ENCODE measurements at places on chromosomes 3 and 15. TPM values are rescaled to one million over a fixed set of nuclear protein-coding genes. Genes with fewer than 3 reads are reported as not detected.

DNA sequence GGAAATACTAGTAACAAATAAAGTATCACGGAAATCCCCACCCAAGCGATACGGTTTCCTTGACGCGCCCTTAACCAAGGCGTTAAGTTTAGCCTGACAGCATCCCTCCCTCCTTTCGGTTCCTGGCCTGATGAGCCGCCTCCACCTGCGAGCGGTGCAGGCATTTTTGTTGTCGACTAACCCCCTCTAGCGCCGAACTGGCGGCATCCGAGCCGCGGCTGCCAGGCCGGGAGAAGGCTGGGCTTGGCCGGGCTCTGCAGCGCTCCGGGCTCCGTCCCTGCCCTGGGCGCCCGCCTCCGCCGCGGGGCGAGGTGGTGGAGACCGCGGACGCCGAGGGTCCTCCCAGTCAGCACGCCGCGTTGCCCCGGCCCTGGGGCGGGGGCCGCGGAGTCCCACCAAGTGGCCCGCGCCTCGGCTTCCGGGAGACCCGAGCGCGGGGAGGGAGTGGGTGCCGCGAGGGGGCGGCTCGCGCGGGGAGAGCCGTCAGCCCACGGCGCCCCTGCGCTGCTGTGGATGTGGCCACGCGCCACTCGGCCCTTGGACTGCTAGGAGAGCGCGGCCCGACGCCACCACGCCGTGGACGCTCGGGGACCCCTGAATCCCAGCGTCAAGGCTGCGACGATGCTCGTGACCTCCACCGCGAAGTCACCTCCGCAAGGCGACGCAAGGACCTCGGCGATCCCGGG is 1.1 kb upstream of the EPHA6 start:
- peak; percentile 72 for DNase-seq

DNA sequence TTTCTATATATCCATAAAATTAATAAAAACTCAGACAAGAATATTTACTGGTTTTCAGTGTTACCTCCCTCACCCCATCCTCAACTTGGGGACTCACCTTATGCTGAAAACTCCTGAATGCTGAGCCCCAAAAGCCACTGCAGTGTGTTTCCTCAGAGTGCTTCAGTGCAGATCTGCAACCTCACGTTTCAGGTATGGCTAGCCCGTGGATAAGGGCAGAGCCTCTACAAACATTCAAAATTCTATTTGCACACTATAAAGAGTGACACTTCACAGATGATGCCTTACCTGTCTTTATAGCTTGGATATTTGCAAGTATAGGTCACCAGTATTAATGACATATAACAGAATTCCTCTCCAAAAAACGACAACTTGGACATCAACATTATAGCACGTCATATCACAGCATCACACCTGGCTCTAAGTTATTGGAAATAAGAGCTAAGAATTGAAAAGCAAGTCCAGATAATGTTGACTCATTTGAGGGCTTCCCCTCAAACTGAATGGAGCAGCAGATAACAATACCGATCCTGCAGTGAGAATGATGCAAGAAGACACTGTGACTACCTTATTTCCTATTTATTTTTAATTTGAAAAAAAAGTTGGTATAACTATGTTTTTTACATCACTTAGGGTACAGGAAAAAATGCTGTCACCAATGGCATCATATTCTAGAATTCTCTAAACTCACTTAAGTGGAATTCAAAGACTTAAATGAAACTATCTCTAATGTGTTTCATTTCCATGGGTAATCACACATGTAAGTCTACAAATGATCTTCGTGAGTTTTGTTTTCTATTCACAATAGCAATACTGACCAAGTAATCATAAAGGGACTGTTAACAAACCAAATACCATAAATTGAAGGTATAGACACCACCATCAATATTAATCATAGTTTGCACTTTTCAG is 40.7 kb upstream of the RSL24D1 start:
- no peak for DNase-seq

DNA sequence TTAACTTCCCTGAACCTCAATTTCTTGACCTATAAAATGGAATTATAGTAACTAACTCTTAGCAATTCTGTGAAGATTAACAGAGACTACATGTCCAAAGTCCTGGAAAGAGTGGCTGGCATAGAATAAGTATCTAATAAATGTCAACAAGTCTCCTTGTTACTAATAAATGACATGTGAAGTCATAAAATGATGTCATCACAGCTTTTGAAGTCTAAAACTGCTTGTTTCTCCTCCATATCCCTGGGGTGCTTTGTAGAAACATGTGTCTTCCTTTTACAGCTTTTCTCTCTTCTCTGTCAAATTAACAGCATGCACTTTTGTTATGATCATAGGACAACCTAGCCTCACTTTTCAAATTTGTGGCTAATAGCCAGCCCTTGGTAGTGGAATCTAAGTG is 510.2 kb downstream of the NTRK3 start:
- no peak for DNase-seq

DNA sequence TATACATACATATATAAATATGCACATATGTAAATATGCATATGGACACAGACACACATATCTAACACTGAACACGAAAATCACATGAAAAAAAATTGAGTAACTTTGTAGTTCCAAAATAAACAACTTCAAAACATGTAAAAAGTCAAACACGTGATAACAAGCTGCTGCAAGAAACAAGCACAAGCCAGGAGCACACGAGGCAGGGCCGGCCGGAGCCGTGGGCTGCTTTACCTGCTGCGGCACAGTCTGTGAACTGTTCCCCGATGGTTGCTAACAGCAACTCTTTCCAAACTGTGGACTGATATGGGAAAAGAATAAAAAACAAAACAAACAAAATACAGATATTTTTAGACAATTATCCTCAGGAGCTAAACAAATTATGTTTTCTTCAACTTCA is 31.6 kb downstream of the EIF4E3 start:
- DNase-seq, result no peak

DNA sequence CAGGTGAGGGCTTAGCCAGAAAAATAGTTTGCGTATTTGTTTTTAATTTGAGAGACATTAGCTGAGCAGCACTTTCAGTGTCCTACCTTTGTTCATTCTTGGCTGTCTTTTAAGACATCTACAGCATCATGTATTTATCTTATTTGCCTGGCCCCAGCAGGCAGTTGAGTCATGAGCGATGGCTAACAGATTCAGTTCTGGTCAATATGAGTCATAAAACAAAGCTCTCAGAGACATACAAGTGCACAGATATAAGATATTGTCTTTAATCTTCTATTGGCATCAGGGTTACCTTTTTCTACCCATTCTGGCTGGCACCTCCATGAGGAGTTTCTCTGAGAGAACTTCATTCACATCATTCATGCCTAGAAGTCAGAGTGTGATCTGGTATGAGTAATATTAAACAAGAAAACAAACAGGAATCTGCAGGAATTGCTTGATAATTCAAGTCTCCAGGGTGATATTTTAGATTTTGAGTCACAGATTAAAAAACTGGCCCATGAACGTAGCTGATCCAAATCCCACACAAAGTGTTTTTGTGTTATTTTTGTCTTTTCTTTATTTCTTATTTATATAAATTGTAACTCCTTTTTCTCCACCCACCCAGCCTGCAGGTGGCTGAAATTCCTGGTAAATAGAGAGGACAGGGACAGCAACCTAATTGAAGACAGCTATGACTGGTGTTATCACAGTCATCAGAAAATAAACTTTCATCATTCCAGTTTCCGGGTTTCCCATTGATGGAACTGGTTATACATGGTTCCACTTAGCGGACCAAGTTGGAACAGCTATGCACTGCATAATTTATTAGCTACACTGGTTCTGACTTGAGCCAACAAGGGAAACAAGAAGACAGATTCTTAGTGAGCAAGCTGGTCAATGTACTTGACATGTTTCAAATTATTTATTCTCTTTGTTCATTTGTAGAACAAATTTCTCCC is 47.3 kb downstream of the PLSCR2 start:
- DNase-seq, result no peak

GRCh38 chr3:112302881-112303763 is 9.1 kb upstream of the SLC9C1 start:
- DNase-seq, result no peak

DNA sequence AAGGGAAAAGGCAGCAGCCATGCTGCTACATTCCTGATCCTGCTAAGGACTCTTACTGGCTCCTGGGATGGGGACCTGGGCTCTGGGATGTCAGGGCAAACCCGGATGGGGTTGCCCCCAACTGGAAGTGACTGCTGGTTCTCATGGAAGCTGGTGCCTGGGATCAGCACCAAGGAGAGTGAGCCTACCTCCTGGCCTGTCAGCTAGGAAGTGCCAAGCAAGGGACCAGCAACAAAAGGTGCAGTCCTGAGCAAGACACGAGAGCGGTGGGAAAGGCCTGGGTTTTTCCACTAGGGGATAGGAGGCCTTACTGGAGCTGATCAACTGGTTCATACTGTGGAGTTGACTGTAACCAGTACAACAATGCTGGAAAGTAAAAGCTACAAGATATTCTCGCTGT is 47.9 kb upstream of the SYNM start:
- DNase-seq, result no peak

GRCh38 chr15:31104003-31104402 is 2.5 kb upstream of the TRPM1 start:
- DNase-seq, result no peak

GRCh38 chr3:112786002-112786590 is 60.6 kb downstream of the CD200R1L start:
- DNase-seq, result no peak

The ZNF717 gene
- total RNA-seq, result 7.7 TPM
